ENCODE measurements at places on chromosomes 7 and 10.

DNA sequence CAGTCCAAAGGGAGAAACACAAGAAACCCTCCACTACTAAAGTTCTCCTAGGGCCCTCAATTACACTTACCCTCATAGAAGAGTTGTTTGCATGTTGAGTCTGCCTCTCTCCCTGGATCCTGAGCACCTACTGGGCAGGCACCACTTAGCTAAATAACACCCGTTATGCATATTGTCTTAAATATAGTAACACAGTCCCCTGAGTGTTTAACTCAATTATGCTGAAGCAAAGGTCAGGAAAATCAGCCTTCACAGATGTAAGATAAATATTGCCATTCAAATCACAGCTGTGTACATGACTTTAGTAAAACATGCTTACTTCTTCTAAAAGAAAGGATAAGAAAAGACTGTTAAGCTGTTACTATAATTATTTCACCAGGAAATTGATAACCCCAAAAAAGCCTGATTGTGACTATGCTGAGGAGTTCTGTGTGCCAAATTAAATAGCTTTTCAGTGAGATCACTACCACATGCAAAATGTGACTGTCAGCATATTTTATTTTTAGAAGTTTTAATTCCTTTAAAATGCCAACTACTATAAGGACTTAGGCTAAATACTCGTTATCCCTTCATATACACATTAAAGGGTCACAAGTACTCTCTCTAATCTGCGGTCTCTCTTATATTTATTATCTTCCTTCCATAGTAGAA is 733.9 kb upstream of the PHF14 start:
- DNase-seq, result no peak

GRCh38 chr7:460374-461116 is 59.1 kb downstream of the PDGFA start:
- DNase-seq, result no peak

GRCh38 chr7:26680587-26680986 is 183.8 kb downstream of the SKAP2 start:
- DNase-seq, result no peak

DNA sequence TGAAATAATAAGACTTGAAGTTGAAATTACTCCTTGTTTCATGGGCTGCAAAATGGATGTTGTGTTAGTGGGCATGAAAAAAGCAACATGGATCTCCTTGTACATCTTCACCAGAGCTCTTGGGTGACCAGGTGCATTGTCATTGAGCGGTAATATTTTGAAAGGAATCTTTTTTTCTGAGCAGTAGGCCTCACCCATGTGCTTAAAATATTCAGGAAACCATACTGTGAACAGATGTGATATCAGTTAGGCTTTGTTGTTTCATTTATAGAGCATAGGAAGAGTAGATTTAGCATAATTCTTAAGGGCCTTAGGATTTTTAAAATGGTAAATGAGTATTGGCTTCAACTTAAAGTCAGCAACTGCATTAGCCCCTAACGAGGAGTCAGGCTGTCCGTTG is 15.3 kb downstream of the STAG3 start:
- DNase-seq, result no peak

DNA sequence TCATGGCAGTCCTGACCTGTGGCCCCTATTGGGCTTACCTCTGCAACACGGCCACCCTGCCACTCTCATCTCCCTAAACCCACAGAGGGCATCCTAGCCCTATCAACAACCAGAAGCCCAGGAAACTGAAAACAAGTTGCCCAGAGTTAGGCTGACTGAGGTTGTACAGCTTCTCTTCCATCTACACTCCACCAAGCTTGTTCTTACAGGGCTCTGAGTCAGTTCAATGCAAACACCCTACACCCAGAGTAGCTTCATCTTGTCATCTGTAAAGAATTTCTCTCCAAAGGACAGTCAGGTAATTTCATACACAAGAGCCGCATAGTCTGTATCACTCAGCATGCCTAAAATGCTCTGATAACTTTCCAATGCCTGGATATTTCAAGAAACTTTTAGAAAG is 175.4 kb downstream of the ARID5B start:
- no peak for DNase-seq

DNA sequence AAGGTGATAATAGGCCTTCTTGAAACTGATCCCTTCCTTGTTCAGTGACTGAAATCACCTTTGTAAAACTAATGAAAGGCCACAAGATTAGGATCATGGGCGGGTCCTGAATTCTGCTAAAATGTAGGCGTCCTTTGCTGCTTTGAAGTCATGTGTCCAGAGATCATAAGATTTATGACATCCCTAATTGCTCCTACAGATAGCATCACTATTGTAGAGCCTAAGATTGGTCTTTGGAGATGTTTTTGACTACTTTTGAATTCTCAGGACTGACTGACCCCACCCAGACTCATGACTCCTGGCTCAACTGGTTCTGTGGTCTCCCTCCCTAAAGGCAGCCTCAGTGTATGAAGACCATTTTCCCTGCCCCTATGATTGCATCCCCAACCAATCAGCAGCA is 322.6 kb upstream of the SEMA3D start:
- no peak for DNase-seq

DNA sequence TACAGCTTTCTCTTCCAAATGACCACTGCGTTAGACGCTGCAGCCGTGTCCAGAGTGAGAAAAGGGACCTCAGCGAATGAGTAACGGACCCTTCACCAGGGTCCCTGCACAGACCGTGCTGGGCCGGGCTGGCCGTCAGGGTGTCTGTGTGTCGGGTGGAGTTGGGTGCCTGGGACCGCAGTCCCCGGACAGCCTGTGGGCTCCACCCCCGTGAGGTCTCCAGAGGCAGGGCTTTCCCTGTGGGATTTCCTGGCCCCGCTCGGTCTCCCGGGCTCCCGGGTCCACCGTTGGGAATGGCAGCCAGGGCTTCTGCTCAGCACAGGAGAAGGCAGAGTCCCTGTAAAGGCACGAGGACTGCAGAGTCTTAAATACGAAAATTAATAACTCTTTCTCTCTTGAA is 509.7 kb downstream of the TCERG1L start:
- no peak for DNase-seq

GRCh38 chr7:6154542-6155404 is 117.7 kb downstream of the CYTH3 start:
- DNase-seq, result no peak

DNA sequence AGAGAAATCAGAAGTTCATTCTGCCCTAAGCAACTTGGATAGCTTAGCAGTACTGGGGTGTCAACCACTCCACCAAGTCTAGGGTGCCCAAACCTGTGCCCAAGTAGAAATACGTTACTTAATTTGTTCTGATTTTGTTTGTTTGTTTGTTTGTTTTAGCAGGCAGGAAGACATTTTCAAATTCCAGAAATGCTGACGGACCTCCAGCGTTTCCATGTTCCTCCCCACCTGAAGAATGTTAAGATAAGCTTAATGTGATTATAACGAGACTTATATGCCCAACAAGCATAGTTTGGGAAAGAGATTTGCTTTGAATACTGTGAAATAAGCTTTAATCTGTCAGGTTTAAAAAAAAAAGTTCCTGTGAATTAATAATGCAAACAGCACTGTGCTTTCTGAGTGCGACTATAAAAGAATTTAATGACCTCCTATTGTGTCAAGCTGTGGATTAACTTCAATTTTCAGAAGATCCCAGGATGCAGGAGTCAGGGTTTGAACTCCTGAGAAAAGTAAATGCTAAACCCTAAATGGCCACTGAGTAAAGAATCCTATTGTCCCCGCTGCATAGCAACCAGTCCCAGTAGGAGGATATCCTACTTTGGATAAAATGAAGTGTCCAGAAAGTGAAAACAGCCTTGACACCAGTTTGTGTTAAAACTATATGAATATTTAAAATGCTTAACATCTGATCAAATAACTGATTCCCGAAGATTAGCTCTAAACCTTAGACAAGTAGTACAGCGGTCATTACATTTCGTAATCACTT is 56.5 kb downstream of the LYZL1 start:
- DNase-seq, result no peak

GRCh38 chr10:84360637-84361365 is 32.4 kb downstream of the CCSER2 start:
- no peak for DNase-seq

- DNase-seq, result no peak
Measured at GRCh38 chr7:75981453-75982305, 12.7 kb downstream of the TMEM120A start.

DNA sequence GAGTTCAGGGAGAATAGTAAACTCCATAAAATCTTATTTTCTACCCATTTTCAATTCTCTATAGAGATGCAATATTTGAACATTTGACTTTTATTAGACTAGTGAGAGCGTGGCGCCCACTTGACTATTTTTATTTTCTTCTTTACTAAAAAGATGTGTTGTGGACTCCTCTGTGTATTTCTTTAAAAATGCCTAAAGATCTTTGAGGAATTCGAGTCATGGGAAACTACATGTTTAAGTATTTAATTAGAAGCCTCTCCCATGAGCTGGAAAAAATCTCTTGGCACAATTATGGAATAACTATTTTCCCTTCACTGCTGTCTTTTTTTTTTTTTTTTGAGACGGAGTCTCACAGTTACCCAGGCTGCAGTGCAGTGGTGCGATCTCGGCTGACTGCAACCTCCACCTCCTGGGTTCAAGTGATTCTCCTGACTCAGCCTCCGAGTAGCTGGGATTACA is 124.2 kb downstream of the ARHGAP12 start:
- DNase-seq, result no peak

GRCh38 chr7:43750016-43750887 is 8.2 kb upstream of the BLVRA start:
- DNase-seq, result no peak

GRCh38 chr7:149662591-149663095 is 110.7 kb downstream of the ZNF467 start:
- DNase-seq, result peak; percentile 73

DNA sequence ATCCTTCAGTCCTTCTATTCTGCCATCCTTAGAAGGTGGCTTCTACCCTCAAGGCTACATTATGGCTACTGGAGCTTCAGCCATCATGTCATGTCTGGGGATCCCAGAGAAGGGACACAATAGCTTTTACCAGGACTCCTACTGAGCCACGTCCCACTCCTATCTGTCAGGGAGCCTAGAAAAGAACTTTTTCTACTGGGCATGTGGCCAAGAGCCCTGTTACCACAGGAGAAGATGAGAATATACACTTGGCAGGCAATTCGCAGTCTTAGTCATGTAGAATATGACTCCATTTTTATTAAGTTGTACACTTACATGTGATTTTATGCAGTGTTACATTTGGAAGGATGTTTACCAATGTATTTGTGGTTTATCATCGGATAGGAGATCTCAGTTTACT is 64.6 kb upstream of the KCNMA1 start:
- no peak for DNase-seq

DNA sequence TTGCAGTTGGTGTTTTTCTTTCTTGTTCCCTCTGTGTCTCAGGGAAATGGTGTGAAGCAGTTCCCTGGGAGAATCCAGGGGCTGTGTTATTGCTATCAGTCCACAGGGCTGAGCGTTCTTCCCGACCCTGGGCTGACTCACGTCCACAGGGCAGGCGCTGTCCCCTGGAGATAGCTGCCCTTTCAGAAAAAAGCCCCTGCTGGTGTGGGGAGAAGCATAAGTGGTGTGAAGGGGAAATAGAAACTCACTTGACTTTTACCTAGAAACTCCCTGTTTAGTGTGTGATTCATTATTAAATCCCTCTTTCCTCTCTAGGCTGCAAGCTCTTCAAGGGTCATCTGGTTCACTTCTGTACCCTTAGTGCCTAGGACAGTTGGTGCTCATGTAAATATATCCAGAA is 63.3 kb upstream of the SMNDC1 start:
- no peak for DNase-seq

- DNase-seq, result no peak
Measured at GRCh38 chr7:30396389-30396788, 82.2 kb downstream of the NOD1 start.

DNA sequence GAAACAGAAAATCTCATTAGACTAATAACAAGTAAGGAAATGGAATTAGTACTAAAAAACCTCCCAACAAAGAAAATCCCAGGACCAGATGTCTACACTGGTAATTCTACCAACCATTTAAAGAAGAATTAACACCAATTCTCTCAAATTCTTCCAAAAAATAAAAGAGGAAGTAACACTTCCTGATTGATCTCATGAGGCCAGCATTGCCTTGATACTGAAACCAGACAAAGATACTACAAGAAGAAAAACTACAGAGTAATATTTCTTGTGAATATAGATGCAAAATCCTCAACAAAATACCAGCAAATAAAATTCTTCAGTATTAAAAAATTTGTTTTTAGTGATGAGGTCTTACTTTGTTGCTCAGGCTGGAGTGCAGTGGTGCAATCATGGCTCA is 21.3 kb downstream of the GCK start:
- DNase-seq, result no peak

- no peak for DNase-seq
Measured at GRCh38 chr7:135186841-135187253, 16.3 kb upstream of the CYREN start.

DNA sequence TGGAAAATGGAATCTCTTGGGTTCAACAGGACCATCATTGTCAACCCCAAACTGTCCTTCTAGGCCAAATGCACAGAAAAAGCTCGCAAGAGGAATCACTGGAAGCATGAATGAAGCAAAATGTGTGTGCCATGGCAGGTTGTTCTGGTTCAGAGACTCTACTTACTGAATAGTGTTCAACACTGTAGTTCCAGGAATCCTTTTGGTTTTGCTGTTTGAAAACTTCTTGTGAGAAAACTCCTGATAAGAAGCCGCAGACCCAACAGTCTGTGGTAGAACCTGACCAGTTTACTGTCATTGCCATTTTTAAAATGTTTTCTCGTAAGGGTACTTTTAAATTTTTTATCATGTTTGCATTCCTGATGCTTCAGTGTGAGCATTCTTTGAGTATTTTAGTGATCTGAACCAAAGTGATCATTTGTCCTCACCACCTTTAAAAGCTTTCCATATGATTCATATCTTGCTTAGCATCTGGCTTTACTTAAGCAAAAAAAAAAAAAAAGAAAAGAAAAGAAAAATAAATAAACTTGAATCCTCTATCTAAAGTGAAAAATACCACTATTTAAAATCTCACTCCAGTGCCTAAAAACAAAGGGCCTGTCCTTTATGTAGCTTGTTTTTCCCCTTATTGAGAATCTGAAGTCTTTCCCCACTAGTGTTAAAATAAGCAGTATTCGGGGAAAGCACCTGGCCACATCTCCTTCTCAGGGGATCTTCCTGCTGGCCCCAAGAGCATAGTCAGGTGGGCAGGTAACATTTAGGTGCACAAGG is 92.4 kb downstream of the WNT2 start:
- DNase-seq, result no peak

GRCh38 chr10:3427950-3428354 is 255.4 kb upstream of the PITRM1 start:
- no peak for DNase-seq

GRCh38 chr7:47211519-47211973 is 370.4 kb downstream of the TNS3 start:
- no peak for DNase-seq

Data from activated CD4-positive, alpha-beta T cell treated with anti-CD3 and anti-CD28 coated beads, Interleukin-2, amount 10 ng/mL, durations not matched to agents 7 days and 5 days (primary cell).